ENCODE measurements at places on chromosomes 5 and 9.

- no peak for DNase-seq
These were observed 114.7 kb downstream of the TAF11L14 start for GRCh38 chr5:17748941-17749340.

- DNase-seq = no peak
These were observed 62.8 kb downstream of the CD180 start for GRCh38 chr5:67133776-67134175.

GRCh38 chr9:86639899-86640379 lies 285.7 kb upstream of the TUT7 start:
- no peak for DNase-seq

DNA sequence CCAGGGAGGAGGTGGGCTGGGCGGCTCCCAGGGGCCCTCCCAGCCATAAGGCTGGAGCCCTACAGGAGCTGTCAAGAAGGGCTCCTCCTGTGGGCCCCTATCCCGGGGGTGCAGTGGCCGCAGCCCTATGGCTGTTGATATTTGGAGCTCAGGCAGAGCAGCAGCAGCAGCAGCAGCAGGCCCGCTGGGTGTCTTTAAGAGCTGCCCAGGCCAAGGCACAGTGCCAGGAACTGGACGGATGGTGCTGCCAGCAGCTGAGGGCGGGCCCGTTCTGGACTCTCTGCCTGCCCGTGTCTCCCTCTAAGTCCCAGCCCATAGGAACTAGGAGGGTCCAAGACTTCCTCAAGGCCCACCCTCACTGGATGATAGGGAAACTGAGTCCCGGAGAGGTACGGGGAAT lies 3.6 kb downstream of the AK1 start:
- no peak for DNase-seq

DNA sequence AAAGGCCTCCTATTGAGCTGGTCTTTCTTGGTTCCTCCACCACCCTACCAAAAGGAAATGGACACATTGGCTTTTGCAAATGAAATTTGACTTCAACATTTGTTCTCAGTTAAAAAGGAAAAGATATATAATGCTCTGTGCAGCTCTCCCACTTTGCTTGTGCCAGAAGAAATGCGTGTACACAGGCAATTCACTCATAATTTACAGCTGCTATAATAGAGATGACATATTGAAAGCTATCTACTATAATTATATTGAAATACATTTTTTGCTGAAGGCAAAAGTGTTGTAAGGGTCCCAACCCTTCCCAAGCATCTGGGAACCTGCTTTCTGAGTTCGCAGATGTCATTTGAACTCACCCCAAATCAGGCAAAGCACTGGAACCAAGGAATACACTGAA lies 173.2 kb downstream of the PBX3 start:
- DNase-seq = no peak

GRCh38 chr9:137149942-137150616 lies 11.1 kb downstream of the GRIN1 start:
- no peak for DNase-seq

DNA sequence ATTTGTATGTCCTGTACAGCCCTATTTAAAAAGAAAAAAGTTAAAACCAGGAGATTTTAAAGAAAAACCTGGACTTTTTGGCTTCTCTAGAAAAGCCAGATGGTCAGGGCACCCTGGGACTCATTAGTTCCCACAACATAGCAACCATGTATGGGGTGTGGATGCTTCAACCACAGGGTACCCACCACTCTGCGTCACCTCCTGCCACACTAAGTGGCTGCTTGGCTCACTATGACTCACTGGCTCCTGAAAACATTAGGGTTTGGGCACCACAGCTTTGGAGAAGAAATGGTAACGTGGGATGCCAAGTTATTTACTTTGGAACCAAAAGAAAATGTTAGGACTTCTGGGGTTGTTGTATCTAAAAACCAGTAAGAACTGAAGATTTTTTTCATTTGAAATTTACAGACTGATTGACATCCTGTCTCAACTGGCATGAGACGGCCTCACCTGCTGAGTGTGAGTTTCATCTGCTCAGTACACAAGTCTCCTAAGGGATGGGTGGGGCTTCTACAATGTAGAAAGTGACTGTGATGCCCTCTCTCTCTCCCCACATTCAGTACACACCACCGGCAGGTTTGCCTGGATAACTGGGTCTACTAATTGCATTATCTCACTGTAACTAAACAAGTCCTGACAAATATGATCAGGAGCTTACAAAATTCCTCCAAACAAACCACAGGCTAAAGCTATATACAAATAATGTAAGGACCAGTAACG lies 103.9 kb downstream of the ESM1 start:
- no peak for DNase-seq

DNA sequence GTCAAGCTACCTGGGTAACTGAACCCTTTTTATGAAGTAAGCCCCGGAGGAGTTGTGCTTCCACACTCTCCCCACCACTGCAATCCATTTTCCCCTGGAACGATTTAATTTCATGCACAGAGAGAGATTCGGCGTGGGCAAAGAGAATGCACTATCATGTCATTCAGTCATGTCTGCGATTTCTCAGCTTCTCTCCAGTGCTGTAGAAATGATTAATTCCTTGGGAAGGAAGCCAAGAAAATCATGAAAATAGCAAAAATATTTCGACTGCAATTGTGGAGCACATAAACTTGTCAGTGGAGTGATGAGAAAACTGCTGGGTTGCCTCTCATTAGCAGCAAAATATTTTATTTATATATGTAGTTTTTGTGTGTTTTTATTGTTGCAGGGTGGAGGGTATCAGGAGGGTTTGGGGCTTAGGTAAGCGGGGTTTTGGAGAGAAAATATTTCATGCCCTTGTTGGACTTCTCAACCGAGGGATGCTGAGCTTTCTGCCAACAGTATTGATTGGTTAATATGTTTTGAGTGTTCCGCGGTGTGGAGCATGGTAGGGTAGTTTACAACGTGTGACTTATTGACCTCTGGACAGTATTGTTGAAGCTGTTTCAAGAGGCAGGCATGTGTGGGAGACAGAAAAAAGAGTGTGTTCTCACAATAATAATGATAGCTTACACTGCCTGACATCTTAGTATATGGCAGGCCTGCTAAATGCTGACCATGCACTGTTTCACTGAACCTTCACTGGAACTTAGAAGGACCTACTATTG lies 69.3 kb downstream of the SGCD start:
- DNase-seq = no peak

DNA sequence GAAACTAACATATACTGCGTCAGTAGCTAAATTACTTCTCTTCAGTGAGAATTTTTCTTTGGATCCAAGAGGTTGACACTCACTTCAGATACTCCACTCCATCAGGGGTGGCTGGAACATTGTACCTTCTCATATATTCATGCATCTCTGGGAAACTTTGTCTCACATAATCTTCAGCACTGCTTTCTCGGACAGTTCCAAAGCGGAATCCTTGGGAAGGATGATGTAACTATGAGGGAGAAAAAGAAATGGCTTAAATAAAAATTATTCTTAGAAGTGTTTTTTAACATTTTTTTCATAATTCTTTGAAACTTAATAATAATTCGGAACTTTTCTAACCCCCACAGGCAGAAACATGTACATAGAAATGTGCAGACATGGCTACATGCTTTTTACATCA lies 33.4 kb upstream of the PPP3R2 start:
- DNase-seq = no peak
